ENCODE measurements at places on chromosomes 2 and 18.

GRCh38 chr2:68039317-68039716 is 23.5 kb downstream of the C1D start:
- H3K4me1 ChIP-seq, result no peaks in the 10 kb centered on the region
- no peaks in the 10 kb centered on the region for H3K36me3 ChIP-seq
- H3K27ac ChIP-seq, result no peak overlapping the region

- no peaks in the 10 kb centered on the region for H3K36me3 ChIP-seq
- no peaks in the 10 kb centered on the region for H3K4me1 ChIP-seq
- DNase-seq, result no peak
- H3K4me3 ChIP-seq, result no peak overlapping the region
- no peaks in the 10 kb centered on the region for H3K27me3 ChIP-seq
Measured at GRCh38 chr2:178776751-178777150, 30.5 kb downstream of the TTN start.

DNA sequence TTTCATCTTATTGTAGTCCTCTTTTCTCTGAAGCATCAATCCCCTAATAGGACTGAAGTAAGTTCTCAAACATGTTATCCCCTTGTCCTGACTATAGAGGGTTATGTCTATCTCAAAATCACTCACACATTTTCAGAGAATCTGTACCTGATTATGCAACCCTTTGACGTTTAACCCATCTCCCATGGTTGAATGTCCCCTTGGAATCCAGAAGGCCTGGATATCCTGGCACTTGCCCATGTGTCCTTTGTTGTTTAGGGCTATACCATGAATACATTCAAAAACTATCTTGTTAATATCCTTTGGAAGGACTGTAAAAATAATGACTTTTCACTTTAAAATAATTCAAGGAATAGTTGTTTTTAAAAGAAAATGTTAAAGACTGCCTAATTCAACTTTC is 66.3 kb upstream of the PSMD14 start:
- H3K4me1 ChIP-seq, result peaks cover 7% of the 10 kb centered on the region
- no peak overlapping the region for H3K4me3 ChIP-seq
- no peaks in the 10 kb centered on the region for H3K36me3 ChIP-seq
- no peak for DNase-seq

GRCh38 chr2:163157891-163158496 is 319.4 kb upstream of the KCNH7 start:
- H3K27ac ChIP-seq, result no peak overlapping the region
- no peak overlapping the region for H3K4me3 ChIP-seq
- no peaks in the 10 kb centered on the region for H3K36me3 ChIP-seq
- no peak for DNase-seq

- H3K4me1 ChIP-seq, result no peaks in the 10 kb centered on the region
- H3K4me3 ChIP-seq, result no peak overlapping the region
- DNase-seq, result no peak
- H3K27ac ChIP-seq, result no peak overlapping the region
- no peaks in the 10 kb centered on the region for H3K27me3 ChIP-seq
Measured at GRCh38 chr18:78576967-78577366, 402.7 kb upstream of the SALL3 start.

GRCh38 chr2:101704816-101705578 is 7.5 kb downstream of the MAP4K4 start:
- H3K27me3 ChIP-seq, result no peaks in the 10 kb centered on the region
- H3K36me3 ChIP-seq, result no peaks in the 10 kb centered on the region
- H3K4me3 ChIP-seq, result no peak overlapping the region

DNA sequence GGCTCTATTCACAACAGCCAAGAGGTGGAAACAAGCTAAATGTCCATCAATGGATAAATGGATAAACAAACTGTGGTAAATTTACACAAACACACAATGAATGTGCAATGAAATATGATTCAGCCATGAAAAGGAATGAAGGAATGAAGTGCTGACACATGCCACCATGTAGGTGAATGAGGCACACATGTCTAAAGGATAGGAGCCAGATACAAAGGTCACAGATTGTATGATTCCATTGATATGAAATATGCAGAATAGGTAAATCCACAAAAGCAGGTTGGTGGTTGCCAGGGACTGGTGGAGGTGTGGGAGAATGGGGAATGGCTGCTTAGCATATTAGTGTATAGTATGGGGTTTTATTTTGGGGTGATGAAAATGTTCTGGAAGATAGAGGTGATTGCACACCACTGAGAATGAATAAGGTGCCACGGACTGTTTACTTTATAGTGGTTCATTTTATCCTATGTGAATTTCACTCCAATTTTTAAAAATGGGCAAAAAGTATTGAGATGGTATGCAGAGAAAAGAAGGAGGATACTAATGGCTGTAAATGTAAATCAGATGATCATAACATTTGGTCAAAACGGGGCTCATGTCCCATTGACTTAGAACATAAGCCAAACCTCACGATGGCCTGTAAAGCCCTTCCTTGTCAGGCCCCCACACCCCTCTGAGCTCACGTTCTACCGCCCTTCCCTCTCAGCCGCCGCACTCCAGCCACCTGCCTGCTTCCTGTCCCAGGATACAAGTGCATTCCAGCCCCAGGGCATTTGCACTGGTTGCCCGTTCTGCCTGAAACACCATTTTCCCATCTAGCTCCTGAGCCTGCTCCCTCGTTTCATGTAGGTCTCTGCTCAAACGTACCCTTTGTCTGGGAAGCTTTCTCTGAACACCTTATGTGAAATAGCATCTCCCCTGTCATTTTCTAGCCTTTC is 165.5 kb downstream of the DDX1 start:
- H3K36me3 ChIP-seq, result no peaks in the 10 kb centered on the region
- H3K27ac ChIP-seq, result no peak overlapping the region
- no peak overlapping the region for H3K4me3 ChIP-seq

DNA sequence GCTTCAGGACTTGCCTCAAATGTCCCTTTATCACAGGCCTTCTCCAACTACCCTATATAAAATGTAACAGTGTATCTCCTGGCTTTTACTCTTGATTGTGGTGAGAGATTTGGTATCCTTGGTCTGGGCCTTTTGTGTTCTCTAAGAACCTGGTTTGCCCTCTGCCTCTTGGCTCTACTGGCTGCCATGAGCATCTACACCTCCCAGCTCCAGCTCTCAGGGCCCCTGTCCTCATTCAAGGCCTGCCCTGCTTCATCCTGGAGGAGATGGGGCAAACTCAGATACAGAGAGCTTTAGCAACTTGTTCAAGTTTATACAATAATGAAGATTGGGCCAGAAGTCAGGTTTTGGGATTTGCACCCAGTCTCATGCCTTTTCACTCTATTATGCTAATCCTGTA is 45.0 kb downstream of the QPCT start:
- no peak overlapping the region for H3K27ac ChIP-seq
- no peak overlapping the region for H3K4me3 ChIP-seq
- H3K36me3 ChIP-seq, result no peaks in the 10 kb centered on the region

GRCh38 chr2:96866586-96866985 is 3.3 kb downstream of the SEMA4C start:
- peaks cover 36% of the 10 kb centered on the region for H3K4me1 ChIP-seq
- peaks cover 41% of the 10 kb centered on the region for H3K36me3 ChIP-seq
- DNase-seq, result no peak
- peak overlapping the region; percentile 100 for H3K27ac ChIP-seq

DNA sequence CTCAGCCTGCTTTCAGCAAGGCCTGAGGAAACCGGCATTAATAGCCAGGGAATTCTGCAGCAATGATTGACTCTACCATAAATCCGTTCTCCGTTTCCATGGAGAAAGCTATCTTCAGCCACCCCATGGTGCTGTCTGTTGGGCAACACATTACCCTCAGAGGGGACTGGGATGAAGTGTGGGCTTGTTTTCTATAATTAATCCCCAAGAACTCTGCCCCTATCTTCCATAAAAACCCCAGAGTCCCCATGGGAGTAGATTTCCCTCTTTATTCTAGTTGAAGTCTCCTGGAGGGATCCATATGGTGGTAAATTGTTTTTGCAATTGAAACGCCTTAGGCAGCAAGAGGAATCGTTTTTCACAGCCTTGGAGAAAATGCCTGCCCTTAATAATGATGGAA is 9.2 kb downstream of the G6PC2 start:
- no peaks in the 10 kb centered on the region for H3K27me3 ChIP-seq
- no peak overlapping the region for H3K27ac ChIP-seq
- no peak for DNase-seq
- H3K36me3 ChIP-seq, result no peaks in the 10 kb centered on the region

GRCh38 chr2:27737676-27738348 is 33.7 kb upstream of the MRPL33 start:
- H3K4me1 ChIP-seq, result peaks cover 41% of the 10 kb centered on the region
- no peak for DNase-seq

DNA sequence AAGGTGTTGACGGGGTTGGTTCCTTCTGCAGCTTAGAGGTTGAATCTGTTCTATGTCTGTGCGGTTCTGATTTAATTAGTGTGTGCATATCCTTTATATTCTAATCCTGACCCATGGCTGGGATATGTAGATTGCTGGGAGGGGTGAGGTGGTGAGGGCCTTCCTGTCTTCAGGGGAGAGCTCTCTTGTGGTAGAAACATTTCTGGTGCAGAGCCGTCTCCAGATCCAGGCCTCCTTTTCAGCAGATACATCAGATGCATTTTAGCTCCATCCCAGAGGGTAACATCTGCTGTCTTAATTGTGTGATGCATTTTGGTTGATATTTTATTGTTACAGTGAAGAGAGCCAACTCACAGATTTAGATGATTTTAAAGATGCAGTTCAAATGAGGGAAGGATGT is 227.8 kb downstream of the AGAP1 start:
- no peak overlapping the region for H3K4me3 ChIP-seq
- H3K4me1 ChIP-seq, result no peaks in the 10 kb centered on the region
- no peak overlapping the region for H3K27ac ChIP-seq
- peak; percentile 3 for DNase-seq

GRCh38 chr18:9612215-9612830 is 2.0 kb downstream of the PPP4R1 start:
- H3K27ac ChIP-seq, result peak overlapping the region; percentile 94
- H3K4me1 ChIP-seq, result peaks cover 39% of the 10 kb centered on the region
- no peaks in the 10 kb centered on the region for H3K36me3 ChIP-seq
- H3K4me3 ChIP-seq, result peak overlapping the region; percentile 98
- H3K27me3 ChIP-seq, result no peaks in the 10 kb centered on the region
- no peak for DNase-seq

DNA sequence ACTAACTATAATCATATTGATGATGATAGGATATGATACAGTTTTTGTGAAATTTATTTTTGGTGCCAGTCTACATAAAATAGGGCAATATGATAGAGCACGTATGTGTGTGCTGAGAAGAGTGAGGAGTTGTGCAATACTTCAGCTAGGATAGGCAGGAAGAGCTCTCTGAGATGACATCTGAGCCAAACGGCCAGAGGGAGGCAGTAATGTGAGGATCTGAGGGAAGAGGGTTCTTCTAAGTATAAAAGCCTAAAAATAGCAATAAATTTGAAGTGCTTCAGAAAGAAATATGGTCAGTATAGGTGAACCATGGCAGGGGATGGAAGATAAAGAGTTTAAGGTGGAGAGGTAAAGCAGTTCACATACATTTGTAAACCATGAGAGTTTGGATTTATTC is 102.5 kb downstream of the OLA1 start:
- H3K36me3 ChIP-seq, result no peaks in the 10 kb centered on the region
- H3K4me3 ChIP-seq, result no peak overlapping the region
- no peak overlapping the region for H3K27ac ChIP-seq
- no peak for DNase-seq
- no peaks in the 10 kb centered on the region for H3K4me1 ChIP-seq
- no peaks in the 10 kb centered on the region for H3K27me3 ChIP-seq

DNA sequence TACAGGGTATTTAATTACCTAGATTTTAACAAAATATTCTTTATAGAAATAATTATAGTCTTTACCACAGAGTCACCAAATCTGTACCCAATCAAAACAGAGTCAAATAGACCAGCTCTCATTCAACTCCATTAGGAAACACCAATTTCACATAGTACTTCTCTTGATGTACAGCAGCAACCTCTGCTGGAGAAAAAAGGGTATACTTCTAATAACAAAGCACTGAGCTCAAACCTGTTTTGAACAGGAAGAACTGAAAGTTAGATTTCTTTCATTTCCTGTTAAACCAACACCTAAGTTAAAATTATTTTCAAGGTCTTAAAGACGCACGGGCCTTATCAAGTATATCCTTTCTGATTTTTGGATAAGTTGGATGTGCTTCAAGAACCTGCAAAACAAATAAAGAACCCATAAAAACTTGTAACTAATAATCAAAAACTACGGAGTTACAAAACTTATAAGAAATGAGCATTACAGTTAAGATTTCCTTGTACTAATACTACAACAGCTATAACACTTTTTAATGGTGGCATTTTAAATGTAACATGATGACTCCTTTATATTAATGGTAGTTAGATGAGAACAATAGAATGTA is 79.0 kb downstream of the TTC21B start:
- H3K4me1 ChIP-seq, result no peaks in the 10 kb centered on the region
- DNase-seq, result no peak
- H3K27me3 ChIP-seq, result no peaks in the 10 kb centered on the region
- H3K27ac ChIP-seq, result no peak overlapping the region
- H3K36me3 ChIP-seq, result peaks cover 30% of the 10 kb centered on the region

- no peaks in the 10 kb centered on the region for H3K27me3 ChIP-seq
- H3K4me3 ChIP-seq, result no peak overlapping the region
- H3K36me3 ChIP-seq, result no peaks in the 10 kb centered on the region
- no peak overlapping the region for H3K27ac ChIP-seq
- H3K4me1 ChIP-seq, result peaks cover 23% of the 10 kb centered on the region
Measured at GRCh38 chr2:216989340-216990129, 129.7 kb upstream of the TNP1 start.

DNA sequence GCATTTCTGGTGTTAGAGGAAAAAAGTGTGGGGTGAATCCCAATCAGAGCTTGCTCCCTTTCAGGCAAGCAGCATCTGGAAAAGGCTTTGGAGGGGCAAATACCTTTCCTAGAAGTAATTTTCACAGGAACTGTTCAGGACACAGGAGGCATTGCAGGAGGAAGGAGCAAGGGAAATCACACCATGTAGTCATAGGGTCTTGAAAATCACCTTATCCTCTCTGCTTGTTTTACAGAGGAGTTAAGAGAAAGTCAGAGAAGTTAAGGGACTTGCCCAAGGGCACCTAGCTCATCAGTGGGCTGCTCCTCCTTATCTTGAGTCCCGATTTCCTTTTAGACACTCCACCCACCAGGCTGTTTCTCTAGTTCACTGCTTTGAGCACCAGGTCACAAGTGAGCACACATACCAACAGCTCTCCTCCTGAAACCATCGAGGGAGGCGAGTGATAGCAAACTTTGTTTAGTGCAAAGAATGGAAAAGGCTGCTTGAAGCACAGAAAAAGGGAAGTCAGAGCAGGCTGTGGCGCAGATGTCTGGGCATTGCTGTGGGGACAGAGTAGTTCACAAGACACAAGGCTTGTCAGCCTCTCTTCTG is 89.2 kb upstream of the CXCR4 start:
- DNase-seq, result peak; percentile 31
- H3K4me3 ChIP-seq, result no peak overlapping the region
- H3K27ac ChIP-seq, result no peak overlapping the region
- no peaks in the 10 kb centered on the region for H3K27me3 ChIP-seq
- no peaks in the 10 kb centered on the region for H3K4me1 ChIP-seq
- no peaks in the 10 kb centered on the region for H3K36me3 ChIP-seq

GRCh38 chr2:212973347-212973746 is 178.1 kb downstream of the IKZF2 start:
- no peak overlapping the region for H3K27ac ChIP-seq
- no peak overlapping the region for H3K4me3 ChIP-seq
- no peaks in the 10 kb centered on the region for H3K4me1 ChIP-seq
- H3K36me3 ChIP-seq, result no peaks in the 10 kb centered on the region
- H3K27me3 ChIP-seq, result no peaks in the 10 kb centered on the region

All from tibial artery (tissue), 4 donors.